ENCODE measurements at places on chromosomes 4 and X. TPM values are rescaled to one million over a fixed set of nuclear protein-coding genes. Genes with fewer than 3 reads are reported as not detected.

Gene NAA11
- total RNA-seq = not detected

- peak; percentile 59 for DNase-seq
Observed at GRCh38 chr4:83217721-83218522, 66.7 kb downstream of the COQ2 start.

Gene KIAA0232
- 49.4 TPM for total RNA-seq

DNA sequence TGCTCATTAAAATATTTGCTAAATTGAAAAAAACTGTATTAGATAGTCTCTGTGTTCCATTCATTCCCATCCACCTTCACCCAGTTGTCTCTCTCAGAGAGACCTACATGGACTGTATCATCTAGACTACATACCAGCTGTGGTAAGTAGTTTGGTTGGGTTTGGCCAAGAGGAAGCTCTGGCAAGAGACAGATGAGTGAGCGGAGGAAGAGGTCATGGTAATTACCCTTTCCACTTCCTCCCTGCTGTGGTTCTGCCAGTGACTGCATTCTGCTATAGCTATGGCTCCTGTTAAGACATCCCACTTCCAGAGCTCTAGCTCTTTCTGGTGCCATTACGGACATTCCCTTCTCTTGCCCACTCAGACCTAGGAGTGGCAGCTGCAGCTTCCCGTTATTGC, 239.0 kb upstream of the MID1 start:
- DNase-seq = no peak

Gene RAB39B
- total RNA-seq = 0.09 TPM

DNA sequence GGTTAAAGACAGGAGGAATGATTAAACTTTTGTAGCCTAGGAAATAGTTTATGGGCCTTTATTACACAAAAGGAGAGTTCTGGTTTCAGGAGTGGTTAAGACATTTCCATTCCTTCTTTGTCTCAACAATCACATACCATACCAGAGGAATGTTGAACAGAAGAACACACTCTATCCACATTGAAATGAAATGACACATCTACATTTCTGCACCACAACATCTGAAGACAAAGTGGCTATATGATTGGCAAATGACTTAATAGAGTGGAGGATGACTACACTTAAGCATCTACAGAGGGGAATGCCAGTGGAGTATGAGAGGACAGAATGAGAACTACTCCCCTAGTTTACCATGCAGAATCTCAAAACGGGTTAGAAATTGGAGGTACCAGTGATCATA, 8.0 kb downstream of the CYP2U1 start:
- DNase-seq = no peak

- no peak for DNase-seq
Observed at GRCh38 chrX:4263030-4263803, 549.8 kb upstream of the PRKX start.

- no peak for DNase-seq
Observed at GRCh38 chr4:83082777-83083176, 31.8 kb downstream of the PLAC8 start.

Gene APLN
- total RNA-seq = 0.22 TPM

DNA sequence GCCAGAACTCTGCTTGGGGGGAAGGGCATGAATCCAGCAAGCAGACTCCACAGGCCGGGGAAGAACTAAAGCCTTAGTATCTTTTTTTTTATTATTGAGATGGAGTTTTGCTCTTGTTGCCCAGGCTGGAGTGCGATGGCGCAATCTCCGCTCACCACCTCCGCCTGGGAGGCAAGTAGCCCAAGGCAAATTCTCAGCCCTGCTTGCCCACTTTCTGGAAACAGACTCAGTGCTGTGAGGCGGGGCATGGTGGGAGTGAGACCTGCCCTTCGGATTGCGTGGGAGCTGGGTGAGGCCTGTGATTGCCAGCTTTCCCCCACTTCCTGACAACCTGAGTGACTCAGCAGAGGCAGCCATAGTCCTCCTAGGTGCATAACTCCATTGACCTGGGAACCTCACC, 348.8 kb downstream of the GASK1B start:
- peak; percentile 7 for DNase-seq

- DNase-seq = no peak
Observed at GRCh38 chrX:73965833-73966232, 338.1 kb upstream of the ZCCHC13 start.

DNA sequence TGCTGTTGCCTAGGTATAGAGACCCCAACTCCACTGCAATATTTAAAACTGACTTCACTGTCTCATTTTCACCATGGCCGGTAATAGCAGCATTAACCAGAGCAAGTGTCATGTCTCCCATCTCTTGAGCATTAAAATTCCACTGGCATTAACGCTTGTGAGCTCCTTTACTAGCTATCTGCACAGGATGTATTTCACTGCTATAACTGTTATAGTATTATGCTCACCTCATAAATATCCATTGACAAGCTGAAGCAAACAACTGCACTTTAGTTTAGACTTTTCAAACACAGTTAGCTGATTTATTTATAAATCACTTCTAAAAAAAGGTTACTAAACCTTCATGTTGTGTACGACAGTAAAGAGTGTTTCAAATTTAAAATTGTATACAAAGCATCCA, 157.8 kb downstream of the ANTXR2 start:
- DNase-seq = no peak

DNA sequence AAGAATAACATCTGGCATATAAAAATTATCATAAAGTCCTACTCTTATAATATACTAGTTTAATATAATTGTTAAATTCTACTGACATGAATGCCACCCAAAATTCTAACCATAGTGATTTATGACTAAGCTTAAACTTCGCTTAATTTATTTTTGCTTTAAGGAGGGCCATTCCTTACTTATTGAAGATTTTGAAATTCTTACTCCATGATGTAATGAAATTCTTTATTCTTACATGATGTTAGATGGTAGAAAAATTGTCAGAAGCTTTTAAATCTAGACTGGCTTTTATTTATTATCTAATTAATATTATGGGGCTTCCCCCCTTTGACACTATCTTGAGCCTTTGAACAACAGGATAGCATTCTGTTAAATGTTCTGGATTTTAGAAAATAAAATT, 19.5 kb upstream of the SUPT20HL2 start:
- DNase-seq = no peak

GRCh38 chrX:23901060-23901459, 6.7 kb downstream of the APOO start:
- DNase-seq = no peak

Gene KLKB1
- 1.2 TPM for total RNA-seq

DNA sequence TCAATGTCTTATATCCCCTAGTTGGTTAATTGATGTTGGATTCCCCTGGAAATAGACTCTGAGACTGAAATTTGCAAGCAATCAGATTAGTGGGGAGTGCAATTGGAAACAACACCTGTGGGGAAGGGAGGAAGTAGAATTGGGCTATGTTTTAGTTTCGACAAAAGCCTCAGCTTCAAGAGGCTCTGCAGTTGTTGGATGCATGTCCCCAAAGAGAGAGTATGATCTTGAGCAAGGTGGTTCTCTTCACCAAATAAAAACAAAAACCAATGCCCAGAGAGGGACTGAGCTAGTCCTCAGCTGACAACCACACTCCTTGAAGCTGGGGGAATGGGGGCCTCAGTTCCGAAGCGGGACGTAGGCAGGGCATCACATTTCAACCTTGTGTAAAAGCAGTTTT, 77.1 kb downstream of the PRKG2 start:
- DNase-seq = no peak

- DNase-seq = no peak
Observed at GRCh38 chr4:122007016-122007415, 55.2 kb upstream of the TRPC3 start.

Gene HEPH
- 241 TPM for total RNA-seq

Data from left colon (tissue), 2 donors.